Activated naive CD8-positive, alpha-beta T cell treated with anti-CD3 and anti-CD28 coated beads, Interleukin-2, amount 10 ng/mL, durations not matched to agents 7 days and 5 days (primary cell): ENCODE measurements at places on chromosomes 6 and 20. TPM values are rescaled to one million over a fixed set of nuclear protein-coding genes. Genes with fewer than 3 reads are reported as not detected.

VWA7 gene
- 5.2 TPM for total RNA-seq

HLA-DMA gene
- total RNA-seq: 36.1 TPM

CAPN11 gene
- total RNA-seq: not detected

PRICKLE4 gene
- total RNA-seq: not detected

LST1 gene
- total RNA-seq: 105 TPM

BMP6 gene
- not detected for total RNA-seq

CALHM6 gene
- 26.7 TPM for total RNA-seq

NR2E1 gene
- not detected for total RNA-seq

WFDC2 gene
- total RNA-seq: not detected

FOXQ1 gene
- not detected for total RNA-seq

PLG gene
- not detected for total RNA-seq

SIRPG gene
- 98.7 TPM for total RNA-seq

STMND1 gene
- total RNA-seq: not detected

HTR1B gene
- not detected for total RNA-seq

SLC44A4 gene
- total RNA-seq: not detected
